ENCODE measurements at places on chromosomes 1 and 21. TPM values are rescaled to one million over a fixed set of nuclear protein-coding genes. Genes with fewer than 3 reads are reported as not detected.

- DNase-seq = no peak
These were observed 104.2 kb downstream of the ETS2 start for GRCh38 chr21:38909929-38910328.

- no peak for DNase-seq
These were observed at the start of gene OLFM3 for GRCh38 chr1:101996825-101997465. Gene OLFM3 (minus strand): TSS chr1:101996926.

GRCh38 chr1:78918157-78918556 is 88.4 kb downstream of the ADGRL4 start:
- DNase-seq = no peak

The PLCH2 gene
- 0.19 TPM for total RNA-seq

DNA sequence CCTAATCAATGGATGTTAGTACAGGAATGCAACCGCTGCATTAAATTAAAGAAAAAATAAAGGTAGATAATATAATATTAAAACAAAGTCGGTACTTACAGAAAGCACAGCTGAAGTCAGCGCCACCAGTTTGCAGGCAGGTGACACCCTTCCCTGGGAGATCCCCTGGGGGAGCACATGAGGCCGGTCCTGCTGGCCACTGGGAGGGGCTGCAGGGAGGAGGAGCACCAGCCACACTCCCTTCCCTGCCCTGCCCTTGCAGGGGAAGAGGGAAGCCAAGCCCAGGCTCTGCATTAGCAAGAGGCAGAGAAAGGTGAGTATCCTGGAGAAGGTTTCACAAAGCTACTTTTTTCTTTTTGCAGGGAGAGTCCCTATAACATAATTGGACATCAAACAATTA is 507.0 kb downstream of the AJAP1 start:
- no peak for DNase-seq

DNA sequence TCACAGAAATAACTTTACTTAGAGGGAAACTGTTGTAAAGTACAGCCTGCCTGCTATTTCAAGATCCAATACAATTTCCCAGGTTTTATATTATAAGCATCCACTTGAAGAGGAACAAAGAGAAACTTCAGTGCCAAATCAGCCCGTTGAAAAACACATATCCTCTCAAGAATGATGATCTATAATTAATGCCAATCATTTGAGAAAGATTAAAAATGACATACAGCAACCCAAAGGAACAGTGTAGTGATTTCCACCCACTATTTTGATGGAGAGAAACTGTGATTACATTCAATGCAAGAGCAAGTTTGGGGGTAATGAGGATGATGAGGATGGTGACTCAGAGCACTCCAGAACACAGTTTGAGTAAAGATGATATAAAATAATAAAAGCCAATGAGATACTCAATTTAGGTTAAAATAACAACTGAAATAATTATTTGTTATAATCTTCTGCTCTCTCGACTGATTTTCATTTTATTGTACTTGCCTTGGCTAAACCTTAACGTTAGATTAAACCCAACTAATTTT is 715.5 kb downstream of the NCAM2 start:
- no peak for DNase-seq

Measured in HFFc6 (cell line).